Esophagus muscularis mucosa (tissue), 4 donors: ENCODE measurements at places on chromosomes 2 and 18. TPM values are rescaled to one million over a fixed set of nuclear protein-coding genes. Genes with fewer than 3 reads are reported as not detected.

Gene PROM2
- 3.2 TPM for total RNA-seq

DNA sequence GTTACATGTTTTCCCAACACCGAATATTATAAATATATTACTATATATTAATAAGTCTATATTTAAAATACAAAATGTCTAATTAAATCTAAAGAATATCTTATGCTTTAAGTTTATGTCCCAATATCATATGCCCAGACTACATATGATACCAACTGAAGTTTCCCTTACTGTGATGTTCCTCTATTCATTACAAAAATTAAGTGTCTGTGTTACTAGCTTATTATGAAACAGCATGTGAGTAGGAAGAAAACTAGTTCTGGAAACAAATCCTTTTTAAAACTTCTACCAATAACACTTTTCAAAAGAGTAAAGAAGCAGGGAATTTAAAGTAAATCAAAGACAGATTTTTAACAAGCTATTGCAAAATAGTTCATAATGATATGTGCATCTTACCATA lies 17.8 kb downstream of the HNRNPLL start:
- peaks cover 76% of the 10 kb centered on the region for H3K4me1 ChIP-seq
- no peak overlapping the region for H3K27ac ChIP-seq
- DNase-seq: no peak
- no peak overlapping the region for H3K4me3 ChIP-seq
- no peaks in the 10 kb centered on the region for H3K27me3 ChIP-seq

- no peak for DNase-seq
- H3K27me3 ChIP-seq: no peaks in the 10 kb centered on the region
- H3K4me3 ChIP-seq: no peak overlapping the region
- no peak overlapping the region for H3K27ac ChIP-seq
- H3K4me1 ChIP-seq: peaks cover 16% of the 10 kb centered on the region
Measured at GRCh38 chr2:3284657-3285630, 92.7 kb downstream of the EIPR1 start.

GRCh38 chr2:128401680-128402079 lies 83.0 kb upstream of the HS6ST1 start:
- H3K27me3 ChIP-seq: no peaks in the 10 kb centered on the region
- H3K36me3 ChIP-seq: no peaks in the 10 kb centered on the region
- H3K27ac ChIP-seq: no peak overlapping the region
- H3K4me1 ChIP-seq: no peaks in the 10 kb centered on the region

Gene C2orf78
- not detected for total RNA-seq

DNA sequence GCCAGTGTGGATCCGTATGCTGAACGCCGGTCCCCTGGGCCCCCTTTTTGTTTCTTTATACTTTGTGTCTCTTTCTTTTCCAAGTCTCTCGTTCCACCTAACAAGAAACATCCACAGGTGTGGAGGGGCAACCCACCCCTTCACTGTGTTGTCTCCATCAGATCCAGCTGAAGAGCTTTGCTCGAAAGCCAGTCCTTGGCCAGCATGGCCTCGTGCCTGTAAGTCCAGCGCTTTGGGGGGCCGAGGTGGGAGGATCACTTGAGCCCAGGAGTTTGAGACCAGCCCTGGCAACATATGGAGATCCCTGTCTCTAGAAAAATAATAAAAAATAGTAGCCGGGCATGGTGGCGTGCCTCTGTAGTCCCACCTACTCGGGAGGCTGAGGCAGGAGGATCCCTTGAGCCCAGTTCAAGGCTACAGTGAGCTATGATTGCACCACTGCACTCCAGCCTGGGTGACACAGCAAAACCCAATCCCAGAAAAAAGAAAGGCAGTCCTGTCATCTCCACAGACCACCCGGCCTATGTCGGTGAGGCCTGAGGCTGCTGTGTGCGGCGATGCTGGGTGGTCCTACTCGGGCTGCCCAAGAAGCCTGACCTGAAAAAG lies 3.4 kb upstream of the HSBP1L1 start:
- H3K36me3 ChIP-seq: no peaks in the 10 kb centered on the region
- no peak overlapping the region for H3K4me3 ChIP-seq
- H3K4me1 ChIP-seq: peaks cover 19% of the 10 kb centered on the region

- no peak for DNase-seq
- no peaks in the 10 kb centered on the region for H3K36me3 ChIP-seq
- no peak overlapping the region for H3K4me3 ChIP-seq
- H3K27me3 ChIP-seq: no peaks in the 10 kb centered on the region
- no peak overlapping the region for H3K27ac ChIP-seq
- H3K4me1 ChIP-seq: no peaks in the 10 kb centered on the region
Measured at GRCh38 chr18:1438458-1438910, 533.8 kb downstream of the ADCYAP1 start.

DNA sequence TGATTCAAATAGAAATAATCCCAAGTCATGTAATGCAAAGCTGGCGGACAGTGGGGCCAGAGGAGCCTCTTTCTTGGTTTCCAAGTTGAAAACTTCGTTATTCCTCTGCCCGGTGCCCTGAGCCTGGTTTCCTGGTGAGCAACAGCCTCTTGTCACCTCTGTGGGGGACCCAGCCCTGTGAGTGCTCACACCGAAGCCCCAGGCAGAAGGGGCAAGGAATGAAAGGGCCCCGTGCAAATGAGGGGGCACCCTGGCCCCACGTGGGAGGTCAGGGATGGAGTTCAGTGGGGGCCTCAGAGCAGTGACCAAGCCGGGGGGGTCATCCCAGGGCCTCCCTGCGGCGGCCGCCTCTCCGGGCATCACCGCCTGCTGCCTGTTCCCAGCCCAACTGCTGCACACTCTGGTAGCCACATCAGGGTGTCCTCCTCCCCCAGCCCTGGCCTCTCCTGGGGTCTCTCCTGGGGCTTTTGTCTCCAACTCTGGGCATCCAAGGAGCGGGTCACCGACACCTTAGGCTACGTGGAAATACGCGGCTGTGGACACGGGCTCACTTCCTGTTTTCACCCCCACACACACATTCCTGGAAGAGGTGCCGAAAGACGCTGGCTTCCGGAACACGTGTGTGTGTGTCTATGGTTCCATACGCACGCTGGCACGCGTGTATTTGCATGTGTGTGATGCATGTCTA lies 64.5 kb downstream of the TWIST2 start:
- H3K27ac ChIP-seq: no peak overlapping the region
- DNase-seq: no peak
- peaks cover 4% of the 10 kb centered on the region for H3K4me1 ChIP-seq
- no peak overlapping the region for H3K4me3 ChIP-seq
- H3K36me3 ChIP-seq: no peaks in the 10 kb centered on the region

Gene PCARE
- total RNA-seq: not detected
